ENCODE measurements at places on chromosomes 5 and 9. TPM values are rescaled to one million over a fixed set of nuclear protein-coding genes. Genes with fewer than 3 reads are reported as not detected.

The SMIM33 gene
- total RNA-seq, result not detected

The SLC6A18 gene
- total RNA-seq, result not detected

The MIER3 gene
- total RNA-seq, result 27.2 TPM

The PDE8B gene
- total RNA-seq, result 11.0 TPM

The ROR2 gene
- total RNA-seq, result 69.1 TPM

The FBXL7 gene
- 14.2 TPM for total RNA-seq

The WHRN gene
- 12.0 TPM for total RNA-seq

The LHX6 gene
- 2.2 TPM for total RNA-seq

The GFPT2 gene
- total RNA-seq, result 29.9 TPM

The PAPPA gene
- 3.4 TPM for total RNA-seq
